ENCODE measurements at places on chromosomes 1 and 21. TPM values are rescaled to one million over a fixed set of nuclear protein-coding genes. Genes with fewer than 3 reads are reported as not detected.

Gene NGF
- 1.1 TPM for total RNA-seq

Gene PCBP3
- total RNA-seq, result 17.2 TPM

Gene IGSF3
- total RNA-seq, result 23.2 TPM

Gene CSF3R
- total RNA-seq, result 17.0 TPM

Gene C1orf94
- total RNA-seq, result not detected

Gene SYPL2
- total RNA-seq, result 1.3 TPM

Gene KRTAP12-2
- not detected for total RNA-seq

Gene AMY1A
- total RNA-seq, result 1.9 TPM

Gene MR1
- 17.5 TPM for total RNA-seq

Gene PGLYRP4
- not detected for total RNA-seq

Gene GFI1
- 2.1 TPM for total RNA-seq

Gene SPOCD1
- total RNA-seq, result 21.6 TPM

Gene CTSK
- total RNA-seq, result 30.4 TPM

Gene LCK
- 1.3 TPM for total RNA-seq

DNA sequence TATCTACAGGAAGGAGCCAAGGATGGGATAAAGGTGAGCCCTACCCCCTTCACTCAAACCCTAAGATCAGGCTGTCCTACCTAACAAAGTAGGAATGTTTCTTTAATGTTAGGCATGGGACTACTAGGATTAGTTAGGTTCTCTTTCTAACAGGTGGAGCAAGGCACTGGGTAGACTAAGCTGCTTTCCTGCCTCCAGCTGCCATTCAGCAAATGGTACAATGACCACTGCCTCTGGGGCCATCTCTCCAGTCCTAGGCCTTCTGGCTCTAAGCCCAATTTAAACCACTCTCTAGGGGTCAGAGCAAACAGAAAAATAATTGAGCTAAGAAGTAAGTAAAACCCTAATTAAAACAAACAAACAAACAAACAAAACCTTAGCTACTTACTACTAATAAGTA, 15.7 kb upstream of the IPO9 start:
- H3K36me3 ChIP-seq, result peaks cover 3% of the 10 kb centered on the region
- H3K27me3 ChIP-seq, result no peaks in the 10 kb centered on the region
- no peaks in the 10 kb centered on the region for H3K4me1 ChIP-seq
- H3K27ac ChIP-seq, result no peak overlapping the region

GRCh38 chr21:46156378-46156645, 933 bp upstream of the FTCD start:
- no peak for DNase-seq
- no peak overlapping the region for H3K27ac ChIP-seq
- no peaks in the 10 kb centered on the region for H3K27me3 ChIP-seq
- H3K4me1 ChIP-seq, result no peaks in the 10 kb centered on the region

DNA sequence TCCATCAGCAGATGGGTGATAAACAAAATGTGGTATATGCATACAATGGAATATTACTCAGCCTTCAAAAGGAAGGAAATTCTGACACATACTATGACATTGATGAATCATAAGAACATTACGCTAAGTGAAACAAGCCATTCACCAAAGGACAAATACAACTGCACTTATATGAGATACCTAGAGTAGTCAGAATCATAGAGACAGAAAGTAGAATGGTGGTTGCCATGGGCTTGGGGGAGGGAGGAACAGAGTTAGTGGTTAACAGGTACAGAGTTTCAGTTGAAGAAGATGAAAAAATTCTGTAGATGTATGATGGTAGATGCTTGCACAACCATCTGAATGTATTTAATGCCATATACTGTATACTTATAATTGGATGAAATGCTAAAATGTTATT, 39.1 kb upstream of the KCNK2 start:
- H3K36me3 ChIP-seq, result no peaks in the 10 kb centered on the region
- H3K27me3 ChIP-seq, result no peaks in the 10 kb centered on the region

- H3K4me1 ChIP-seq, result no peaks in the 10 kb centered on the region
- H3K27ac ChIP-seq, result peak overlapping the region; percentile 39
- H3K4me3 ChIP-seq, result peak overlapping the region; percentile 16
- DNase-seq, result no peak
These were observed 553.0 kb downstream of the SMYD3 start for GRCh38 chr1:245953876-245954660.

- no peak overlapping the region for H3K4me3 ChIP-seq
- H3K27me3 ChIP-seq, result peaks cover 4% of the 10 kb centered on the region
- DNase-seq, result no peak
- H3K27ac ChIP-seq, result no peak overlapping the region
- no peaks in the 10 kb centered on the region for H3K4me1 ChIP-seq
These were observed 147.7 kb upstream of the ARHGEF16 start for GRCh38 chr1:3306583-3307291.

GRCh38 chr1:17857996-17858395, 102.9 kb downstream of the ACTL8 start:
- H3K4me3 ChIP-seq, result no peak overlapping the region

DNA sequence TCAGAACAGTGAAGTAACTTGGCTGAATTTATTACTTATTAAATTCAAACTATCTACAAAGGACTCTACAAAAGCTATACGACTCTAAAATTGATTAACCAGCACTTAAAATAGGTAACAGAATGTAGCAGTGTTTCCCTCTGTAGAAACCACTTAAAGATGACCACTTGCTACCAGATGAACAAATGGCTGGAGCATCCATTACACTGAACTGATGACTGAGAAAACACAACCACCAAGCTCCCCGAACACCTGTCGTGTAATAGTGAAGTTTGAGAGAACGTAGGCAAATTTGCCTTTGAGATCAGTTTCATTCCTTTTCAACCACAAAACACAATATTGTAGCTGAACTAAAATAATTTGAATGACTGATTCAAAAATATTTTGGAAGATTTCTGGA, 226.7 kb downstream of the KCNT2 start:
- no peak overlapping the region for H3K4me3 ChIP-seq
- H3K27me3 ChIP-seq, result no peaks in the 10 kb centered on the region
- no peaks in the 10 kb centered on the region for H3K4me1 ChIP-seq

DNA sequence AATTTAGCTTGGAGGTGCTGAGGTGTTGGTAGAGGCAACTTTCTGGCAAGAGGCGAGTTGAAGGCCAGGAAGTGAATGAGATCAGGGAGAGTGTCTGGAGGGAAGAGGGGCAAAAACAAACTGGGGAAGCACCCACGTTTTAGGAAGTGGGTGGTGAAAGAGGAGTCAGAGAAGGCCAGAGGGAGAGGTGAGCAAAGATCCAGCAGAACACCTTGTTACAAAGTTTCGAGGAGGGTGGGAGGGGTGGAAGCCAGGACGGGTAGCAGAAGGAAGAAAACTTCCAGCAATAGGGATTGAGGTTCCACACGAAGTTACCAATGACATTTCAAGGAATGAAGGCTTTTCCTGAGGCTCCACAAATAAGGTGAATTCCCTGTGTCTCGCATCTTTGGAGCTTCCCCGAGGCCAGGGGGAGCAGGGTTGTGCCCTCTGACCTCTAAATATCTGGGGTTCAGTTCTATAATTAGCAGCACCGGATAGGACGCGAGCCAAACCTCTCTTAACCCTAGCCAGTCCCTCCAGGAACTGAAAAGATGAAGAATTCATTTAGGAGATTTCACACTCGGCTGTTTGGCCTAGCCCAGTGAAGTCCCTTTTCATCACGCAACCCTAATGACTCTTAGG, 578 bp upstream of the SESN2 start:
- no peak overlapping the region for H3K4me3 ChIP-seq
- no peaks in the 10 kb centered on the region for H3K4me1 ChIP-seq
- H3K27me3 ChIP-seq, result no peaks in the 10 kb centered on the region
- H3K27ac ChIP-seq, result no peak overlapping the region
- no peaks in the 10 kb centered on the region for H3K36me3 ChIP-seq

DNA sequence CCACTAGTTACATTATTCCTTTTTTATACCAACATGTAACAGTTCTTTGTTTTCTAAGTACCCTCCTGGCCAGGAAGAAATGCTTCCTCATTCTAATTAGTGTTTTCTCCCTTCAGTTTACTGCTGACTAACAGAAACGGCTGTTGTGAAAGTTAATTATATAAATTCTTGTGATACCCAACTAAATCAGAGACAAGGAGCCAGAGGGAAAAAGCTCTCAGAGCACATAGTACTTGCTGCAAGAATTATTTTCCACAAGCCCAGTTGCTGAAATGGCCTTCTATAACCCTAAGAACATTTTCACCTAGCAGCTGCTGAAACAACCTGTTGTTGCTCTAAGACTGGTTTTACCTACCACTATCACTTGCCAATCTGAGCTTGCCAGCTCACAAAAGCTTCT, 82.4 kb downstream of the FAF1 start:
- no peaks in the 10 kb centered on the region for H3K4me1 ChIP-seq
- H3K27me3 ChIP-seq, result no peaks in the 10 kb centered on the region
- H3K27ac ChIP-seq, result no peak overlapping the region
- no peak for DNase-seq
- H3K36me3 ChIP-seq, result no peaks in the 10 kb centered on the region

GRCh38 chr1:5934058-5934884, 58.0 kb downstream of the NPHP4 start:
- H3K4me3 ChIP-seq, result no peak overlapping the region
- H3K27ac ChIP-seq, result no peak overlapping the region
- no peaks in the 10 kb centered on the region for H3K27me3 ChIP-seq
- no peak for DNase-seq
- no peaks in the 10 kb centered on the region for H3K36me3 ChIP-seq

DNA sequence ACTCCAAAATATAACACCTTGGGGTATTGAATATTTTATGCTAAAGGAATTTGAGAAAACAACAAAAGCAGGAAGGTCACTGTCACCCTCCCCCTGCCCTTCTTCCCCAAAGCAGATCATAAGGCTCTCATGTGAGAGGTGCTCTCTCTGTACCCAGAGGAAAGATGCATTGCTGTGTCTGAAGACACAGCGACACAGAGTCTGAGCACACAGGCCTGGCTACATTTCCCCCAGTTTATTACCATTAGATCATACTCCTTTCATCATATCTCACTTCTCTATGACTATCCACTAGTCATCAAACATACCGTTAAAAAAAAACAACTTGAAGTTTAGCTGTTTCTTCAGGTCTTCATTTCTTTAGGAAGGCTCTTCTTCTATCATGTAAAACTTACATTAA, 127.1 kb downstream of the PPIAL4G start:
- peaks cover 3% of the 10 kb centered on the region for H3K27me3 ChIP-seq
- no peaks in the 10 kb centered on the region for H3K4me1 ChIP-seq
- no peak overlapping the region for H3K27ac ChIP-seq
- H3K36me3 ChIP-seq, result no peaks in the 10 kb centered on the region
- H3K4me3 ChIP-seq, result no peak overlapping the region

GRCh38 chr1:189607477-189608096, 870.1 kb downstream of the BRINP3 start:
- H3K4me3 ChIP-seq, result no peak overlapping the region
- no peak overlapping the region for H3K27ac ChIP-seq

GRCh38 chr1:240138867-240139266, 47.2 kb downstream of the FMN2 start:
- no peaks in the 10 kb centered on the region for H3K4me1 ChIP-seq
- no peaks in the 10 kb centered on the region for H3K27me3 ChIP-seq
- no peaks in the 10 kb centered on the region for H3K36me3 ChIP-seq
- DNase-seq, result no peak

- DNase-seq, result no peak
- no peaks in the 10 kb centered on the region for H3K27me3 ChIP-seq
- H3K4me3 ChIP-seq, result no peak overlapping the region
- no peaks in the 10 kb centered on the region for H3K36me3 ChIP-seq
- H3K4me1 ChIP-seq, result no peaks in the 10 kb centered on the region
These were observed 10.1 kb downstream of the GNG4 start for GRCh38 chr1:235639226-235640205.

GRCh38 chr1:58816747-58817221, 32.9 kb upstream of the JUN start:
- DNase-seq, result no peak
- peak overlapping the region; percentile 90 for H3K27ac ChIP-seq
- no peaks in the 10 kb centered on the region for H3K27me3 ChIP-seq
- peaks cover 19% of the 10 kb centered on the region for H3K4me1 ChIP-seq

GRCh38 chr1:157438613-157439012, 113.7 kb downstream of the FCRL5 start:
- H3K4me3 ChIP-seq, result no peak overlapping the region
- no peak overlapping the region for H3K27ac ChIP-seq
- H3K36me3 ChIP-seq, result no peaks in the 10 kb centered on the region
- no peak for DNase-seq
- H3K27me3 ChIP-seq, result no peaks in the 10 kb centered on the region

- H3K4me1 ChIP-seq, result no peaks in the 10 kb centered on the region
- H3K27ac ChIP-seq, result no peak overlapping the region
- H3K27me3 ChIP-seq, result no peaks in the 10 kb centered on the region
- H3K36me3 ChIP-seq, result no peaks in the 10 kb centered on the region
- no peak overlapping the region for H3K4me3 ChIP-seq
These were observed 183.0 kb downstream of the CYYR1 start for GRCh38 chr21:26389971-26390641.

DNA sequence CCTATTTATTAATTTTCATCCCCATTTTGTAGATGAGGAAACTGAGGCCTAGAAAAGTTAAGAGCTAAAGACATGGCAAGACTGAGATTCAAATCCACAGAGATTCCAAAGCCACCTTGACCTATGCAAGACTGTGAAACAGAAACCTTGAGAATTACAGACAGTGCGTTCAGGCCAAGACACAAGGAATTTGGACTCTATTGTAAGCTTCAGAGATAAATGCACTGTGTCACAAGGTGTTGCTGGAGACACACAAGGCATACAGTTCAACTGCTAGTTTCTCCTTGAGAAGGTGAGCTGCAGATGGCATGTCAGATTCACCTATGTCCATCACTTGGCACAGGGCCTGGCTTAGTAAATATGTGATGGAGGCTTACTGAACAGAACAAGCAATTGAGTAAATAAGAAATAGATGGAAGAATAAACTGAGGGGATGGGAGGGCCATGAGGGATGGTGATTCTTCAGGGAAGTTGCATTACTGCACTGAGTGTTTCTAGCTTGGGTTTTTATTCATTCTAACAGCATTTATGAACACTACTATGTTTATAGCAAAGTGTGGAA, 215.0 kb downstream of the DAB1 start:
- no peaks in the 10 kb centered on the region for H3K4me1 ChIP-seq
- no peak overlapping the region for H3K27ac ChIP-seq
- H3K27me3 ChIP-seq, result no peaks in the 10 kb centered on the region
- H3K36me3 ChIP-seq, result no peaks in the 10 kb centered on the region

- no peak overlapping the region for H3K4me3 ChIP-seq
- no peak overlapping the region for H3K27ac ChIP-seq
- no peaks in the 10 kb centered on the region for H3K27me3 ChIP-seq
- no peaks in the 10 kb centered on the region for H3K36me3 ChIP-seq
- no peaks in the 10 kb centered on the region for H3K4me1 ChIP-seq
These were observed 91.8 kb downstream of the TRIM11 start for GRCh38 chr1:228314658-228315483.

Data from prostate gland (tissue), 2 donors.